ENCODE measurements at places on chromosomes 13 and 19. TPM values are rescaled to one million over a fixed set of nuclear protein-coding genes. Genes with fewer than 3 reads are reported as not detected.

The RAB3A gene
- 0.93 TPM for total RNA-seq

The TNFSF13B gene
- total RNA-seq, result 0.06 TPM

The ZNF350 gene
- total RNA-seq, result 3.6 TPM

The TUBA3C gene
- not detected for total RNA-seq

The PSG11 gene
- not detected for total RNA-seq

The ZNF561 gene
- total RNA-seq, result 9.1 TPM

The SLC6A16 gene
- total RNA-seq, result 0.95 TPM

The ZNF575 gene
- total RNA-seq, result 1.8 TPM

The CGB8 gene
- total RNA-seq, result 2.7 TPM

The KISS1R gene
- total RNA-seq, result 0.43 TPM

The WDR18 gene
- total RNA-seq, result 57.3 TPM

The ZNF253 gene
- total RNA-seq, result not detected

The KLK7 gene
- total RNA-seq, result not detected

The CACNG6 gene
- 11.4 TPM for total RNA-seq

The POSTN gene
- total RNA-seq, result 0.06 TPM

The CNMD gene
- total RNA-seq, result not detected

The TPTE2 gene
- total RNA-seq, result not detected

The GTF3A gene
- 94.1 TPM for total RNA-seq
